ENCODE measurements at places on chromosomes 7 and 10.
A peak's percentile ranks its signal among the peaks of the same experiment; 100 is the strongest.

DNA sequence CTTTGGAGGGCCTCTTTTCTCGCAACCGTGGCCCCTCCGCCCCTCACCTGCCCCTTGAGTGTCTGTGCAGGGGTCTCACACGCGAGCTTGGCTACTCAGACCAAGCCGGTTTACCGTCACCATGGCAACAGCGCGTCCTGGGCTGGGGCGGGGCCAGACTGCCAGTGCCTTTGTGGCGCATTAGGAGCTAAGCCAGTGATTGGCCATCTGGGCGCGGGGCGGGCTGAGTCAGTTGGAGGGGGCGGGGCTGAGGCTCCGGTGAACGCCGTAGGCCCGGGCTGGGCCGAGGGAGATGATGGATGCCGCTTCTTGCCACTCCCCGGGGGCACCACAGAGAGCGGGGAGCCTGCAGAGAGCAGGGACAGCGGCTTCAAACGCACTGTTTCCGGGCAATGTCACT lies 48.7 kb upstream of the FXYD4 start:
- peak; percentile 80 for DNase-seq

DNA sequence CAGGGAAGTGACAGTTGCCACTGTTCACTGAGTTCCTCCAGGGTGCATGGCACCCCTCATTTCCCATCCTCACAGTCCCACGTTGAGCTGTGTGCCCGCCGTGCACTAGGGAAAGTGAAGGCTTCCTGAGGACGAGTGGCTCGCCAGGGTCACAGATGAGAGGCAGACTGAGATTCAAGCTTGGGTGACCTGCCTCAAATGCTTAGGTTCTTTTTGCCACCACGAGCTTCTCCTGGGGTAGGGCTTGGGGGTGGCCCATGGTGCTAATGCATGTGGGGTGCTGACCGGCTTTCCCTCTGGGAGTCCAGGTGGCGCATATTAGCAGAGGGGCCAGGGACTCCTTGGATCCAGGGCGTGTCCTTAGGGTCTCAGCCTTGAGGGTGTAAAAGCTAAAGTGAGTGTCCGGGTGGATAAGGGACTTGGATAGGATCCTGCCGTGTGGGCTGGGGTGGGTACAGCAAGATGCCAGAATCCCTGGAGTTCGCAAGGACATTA lies 1.9 kb downstream of the CALHM2 start:
- no peak for DNase-seq

GRCh38 chr10:95246582-95247051 lies 44.2 kb downstream of the PDLIM1 start:
- DNase-seq = no peak

- no peak for DNase-seq
Measured at GRCh38 chr7:87094322-87094721, 34.9 kb upstream of the ELAPOR2 start.

- no peak for DNase-seq
Measured at GRCh38 chr10:3528271-3528670, 256.7 kb downstream of the KLF6 start.

DNA sequence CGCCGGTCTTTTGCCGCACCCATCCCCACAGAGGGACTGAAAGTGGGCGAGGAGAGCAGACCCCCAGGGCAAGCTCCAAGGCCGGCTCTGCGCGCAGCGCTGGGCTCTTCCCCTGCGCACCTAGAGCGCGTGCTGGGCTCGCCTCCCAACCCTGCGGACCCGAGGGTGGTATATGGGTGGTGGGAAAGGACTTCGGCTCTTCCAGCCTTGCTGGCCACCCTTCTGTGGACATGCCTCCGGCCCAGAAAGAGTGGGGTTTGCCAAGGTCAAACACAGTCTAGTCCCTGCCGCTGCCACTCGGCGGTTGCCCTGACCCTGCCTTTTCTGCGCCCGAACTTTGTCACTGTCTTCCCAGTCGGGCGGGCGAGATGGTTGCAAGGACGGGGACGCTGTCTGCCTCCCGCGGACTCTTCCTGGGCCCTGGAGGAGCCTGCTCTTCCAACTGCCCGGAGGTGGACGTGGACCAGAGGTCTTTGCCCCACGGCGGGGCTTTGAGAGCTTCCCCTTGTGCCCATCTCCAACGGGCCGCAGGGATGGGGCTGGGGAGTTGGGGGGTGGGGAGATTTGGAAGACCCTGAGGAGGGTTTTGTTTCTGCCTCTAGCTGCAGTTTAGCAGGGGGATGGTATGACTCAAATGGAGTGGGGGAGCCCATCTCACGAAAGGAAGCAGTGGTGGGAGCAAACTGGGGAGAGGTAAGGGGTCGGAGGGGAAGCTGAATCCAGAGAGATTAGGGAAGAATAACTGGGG lies 1.5 kb downstream of the ADCY1 start:
- DNase-seq = no peak

- no peak for DNase-seq
Measured at GRCh38 chr10:117946525-117947070, 100.1 kb downstream of the RAB11FIP2 start.

DNA sequence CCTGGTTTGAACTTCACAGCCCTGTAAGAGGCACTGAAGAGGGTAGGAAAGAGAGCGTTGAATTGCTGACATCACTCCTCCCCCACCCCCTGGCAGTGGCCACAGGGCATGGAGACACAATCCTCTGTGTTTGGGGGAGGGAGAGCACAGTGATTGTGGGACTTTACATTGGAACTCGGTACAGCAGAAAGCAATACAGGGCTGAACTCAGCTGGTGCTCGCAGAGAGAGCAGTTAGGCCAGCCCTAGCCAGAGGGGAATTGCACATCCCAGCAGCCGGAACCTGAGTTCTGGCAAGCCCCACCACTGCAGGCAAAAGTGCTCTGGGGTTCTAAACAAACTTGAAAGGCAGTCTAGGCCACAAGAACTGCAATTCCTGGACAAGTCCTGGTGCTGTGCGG lies 24.0 kb upstream of the CUL1 start:
- DNase-seq = no peak

Data from CD4-positive, CD25-positive, alpha-beta regulatory T cell (primary cell).